ENCODE measurements at places on chromosomes 1 and 21. TPM values are rescaled to one million over a fixed set of nuclear protein-coding genes. Genes with fewer than 3 reads are reported as not detected.

RNF186 gene
- total RNA-seq = not detected

MAP1LC3C gene
- total RNA-seq = not detected

LCE2A gene
- total RNA-seq = not detected

POGK gene
- total RNA-seq = 17.7 TPM

NTMT2 gene
- not detected for total RNA-seq

KIAA0040 gene
- total RNA-seq = 9.2 TPM

METTL18 gene
- 4.7 TPM for total RNA-seq

HSD3B2 gene
- total RNA-seq = not detected

OR2T35 gene
- not detected for total RNA-seq

EPHA8 gene
- not detected for total RNA-seq

GRCh38 chr1:181680871-181681270, 197.6 kb downstream of the CACNA1E start:
- no peak for DNase-seq

- DNase-seq = no peak
These were observed 51.7 kb downstream of the LRRC8D start for GRCh38 chr1:89872567-89872966.

GRCh38 chr1:157776971-157777391, at the start of gene FCRL2:
FCRL2 (minus strand) TSS chr1:157777132; CDS start chr1:157777073, 59 bp downstream.
- DNase-seq = no peak

DNA sequence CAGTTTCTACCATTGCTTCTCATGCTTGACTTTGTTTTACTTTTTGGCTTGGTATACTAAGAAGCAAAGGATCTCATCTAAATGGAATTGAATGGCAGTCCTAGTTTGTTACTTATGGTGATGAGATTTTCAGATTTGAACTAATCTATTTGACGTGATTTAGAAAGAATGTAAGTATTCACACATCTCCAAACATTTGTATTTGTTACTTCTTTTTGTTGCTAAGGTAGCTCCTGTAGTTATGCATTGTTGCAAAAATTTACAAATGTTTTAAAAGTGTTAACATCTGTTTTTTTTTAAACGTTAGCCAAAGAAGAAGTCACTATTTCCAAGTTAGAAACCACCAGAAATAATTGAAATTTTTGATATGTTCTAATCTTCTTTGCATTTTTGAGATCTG, 222.5 kb downstream of the RPS6KC1 start:
- DNase-seq = no peak

- DNase-seq = no peak
These were observed 544.6 kb downstream of the AMY1C start for GRCh38 chr1:104294259-104294658.

GRCh38 chr1:7886405-7886745, 33.5 kb upstream of the UTS2 start:
- no peak for DNase-seq

DNA sequence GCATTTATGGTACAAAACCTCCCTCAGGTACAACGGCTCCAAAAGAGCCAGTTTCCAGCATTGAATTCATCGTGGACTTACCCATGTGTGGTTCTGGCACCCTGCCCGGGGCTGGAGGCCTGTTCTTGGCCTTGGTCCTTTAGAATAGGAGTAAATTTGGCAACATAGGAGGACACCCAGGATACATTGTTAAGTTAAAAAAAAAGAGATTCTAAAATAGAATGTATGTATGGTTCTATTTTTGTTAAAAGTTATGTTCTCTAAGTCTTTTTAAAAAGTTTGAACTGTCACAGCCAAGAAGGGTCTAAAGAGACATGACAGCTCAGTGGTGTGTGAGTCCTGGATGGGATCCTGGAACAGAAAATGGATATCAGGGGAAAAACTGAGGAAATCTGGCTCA, 25.9 kb downstream of the EPHX1 start:
- DNase-seq = no peak

- DNase-seq = no peak
These were observed 286.3 kb upstream of the SGIP1 start for GRCh38 chr1:66247415-66248208.

GRCh38 chr1:12339396-12339795, 109.6 kb downstream of the VPS13D start:
- DNase-seq = no peak

- DNase-seq = no peak
These were observed 58.8 kb downstream of the TOR1AIP2 start for GRCh38 chr1:179818743-179819173.

DNA sequence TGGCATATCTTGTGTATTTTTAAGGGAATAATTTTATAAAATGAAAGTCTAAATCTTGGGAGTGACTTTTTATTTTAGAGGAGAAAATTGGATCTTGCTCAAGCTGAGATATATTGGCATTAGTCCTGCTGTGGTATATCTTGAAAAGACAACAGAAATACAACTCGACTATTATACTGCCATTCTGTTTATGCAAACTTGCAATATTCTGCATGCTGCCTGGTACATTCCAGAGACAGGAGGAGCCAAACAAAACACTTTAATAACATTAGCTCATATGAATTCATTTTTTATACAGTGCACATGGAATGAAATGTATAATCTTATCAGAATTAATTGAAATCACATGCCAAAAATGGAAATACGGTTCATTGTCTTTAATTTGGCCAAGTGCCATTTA, 176.0 kb upstream of the NRIP1 start:
- no peak for DNase-seq

DNA sequence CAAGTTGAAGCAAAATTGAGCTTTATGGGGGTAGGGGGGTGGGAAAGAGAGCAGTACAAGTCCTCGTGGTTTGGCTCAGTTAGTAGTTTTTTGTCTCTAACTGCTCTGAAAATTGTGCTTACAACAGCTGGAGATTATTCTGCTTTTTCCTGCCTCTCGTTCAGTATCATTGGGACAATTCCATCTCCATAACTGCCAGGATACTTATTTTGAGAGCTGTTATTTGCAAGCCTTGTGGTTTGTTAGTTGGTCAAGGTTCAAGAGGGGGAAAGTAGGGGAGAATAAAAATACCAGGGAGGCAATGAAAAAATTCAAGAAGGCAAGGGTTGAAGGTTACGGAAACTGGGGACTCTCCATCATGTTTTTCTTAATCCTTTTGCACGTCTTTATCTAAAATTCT, 811.8 kb upstream of the ADGRL2 start:
- DNase-seq = no peak

GRCh38 chr1:184356891-184357290, 29.9 kb upstream of the C1orf21 start:
- DNase-seq = no peak

GRCh38 chr1:177091040-177091439, 73.5 kb downstream of the ASTN1 start:
- no peak for DNase-seq

- DNase-seq = no peak
These were observed 67.8 kb downstream of the OBSCN start for GRCh38 chr1:228275430-228276173.

- peak; percentile 59 for DNase-seq
These were observed 24.1 kb downstream of the GPR3 start for GRCh38 chr1:27416387-27417111.

GRCh38 chr1:31799196-31799894, 16.5 kb downstream of the SPOCD1 start:
- DNase-seq = no peak

- DNase-seq = peak; percentile 70
These were observed 52.4 kb downstream of the CHD5 start for GRCh38 chr1:6127587-6128163.

GRCh38 chr1:10771789-10772188, 24.7 kb downstream of the CASZ1 start:
- DNase-seq = no peak

DNA sequence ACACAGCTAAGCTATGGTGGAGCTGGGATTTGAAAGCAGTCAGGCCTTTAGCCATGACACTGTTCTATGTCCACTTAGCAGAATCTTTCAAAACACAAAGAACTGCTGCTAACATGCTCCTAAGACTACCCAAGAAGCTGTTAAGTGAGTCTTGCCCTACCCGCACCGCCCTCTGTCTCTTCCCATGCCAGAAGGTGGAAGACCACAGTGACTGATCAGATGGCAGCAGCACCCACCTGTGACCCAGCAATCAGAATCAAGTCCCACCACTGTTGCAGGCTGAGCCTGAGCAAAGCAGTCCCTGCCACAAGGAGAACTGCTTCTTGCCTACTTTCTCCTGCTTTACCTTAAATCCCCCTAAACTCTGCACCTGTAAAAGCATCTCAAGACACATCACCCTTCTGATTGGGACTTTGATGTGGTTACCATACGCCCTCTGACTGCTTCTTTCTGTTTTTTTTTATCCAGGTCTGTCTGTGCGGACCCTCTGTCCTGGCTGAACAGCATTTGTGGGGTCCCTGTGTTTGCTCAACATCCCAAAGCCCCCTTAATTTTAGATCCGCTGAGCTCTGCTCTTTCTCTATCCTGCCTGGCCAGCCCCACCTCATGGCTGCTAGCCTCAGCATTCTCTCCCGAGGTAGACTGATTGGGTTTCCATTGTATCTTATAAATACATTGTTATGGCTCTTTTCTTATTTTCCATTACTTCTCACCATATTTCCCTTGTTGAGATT, 16.0 kb downstream of the IRF2BP2 start:
- no peak for DNase-seq
